Activated CD8-positive, alpha-beta memory T cell treated with anti-CD3 and anti-CD28 coated beads for 1 hour (primary cell): ENCODE measurements at places on chromosomes 7 and 10.

DNA sequence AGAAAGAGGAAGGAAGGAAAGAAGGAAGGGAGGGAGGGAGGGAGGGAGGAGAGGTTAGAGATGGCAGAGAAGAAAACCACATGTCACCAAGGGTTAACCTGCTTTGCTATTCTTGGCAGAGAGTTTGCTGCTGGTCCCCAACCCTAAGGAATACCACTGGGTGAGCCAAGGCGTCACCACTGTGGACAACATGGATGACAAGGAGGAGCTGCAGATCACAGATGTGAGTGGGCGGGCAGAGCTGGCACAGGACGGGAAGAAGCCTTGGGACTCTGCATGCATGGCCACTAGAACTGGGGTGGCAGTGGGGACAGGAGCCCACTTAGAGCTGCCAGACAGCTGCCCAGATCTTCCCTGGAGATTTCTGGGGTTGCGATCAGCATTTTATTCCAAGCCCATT, 17.2 kb upstream of the MYH16 start:
- no peak for DNase-seq

DNA sequence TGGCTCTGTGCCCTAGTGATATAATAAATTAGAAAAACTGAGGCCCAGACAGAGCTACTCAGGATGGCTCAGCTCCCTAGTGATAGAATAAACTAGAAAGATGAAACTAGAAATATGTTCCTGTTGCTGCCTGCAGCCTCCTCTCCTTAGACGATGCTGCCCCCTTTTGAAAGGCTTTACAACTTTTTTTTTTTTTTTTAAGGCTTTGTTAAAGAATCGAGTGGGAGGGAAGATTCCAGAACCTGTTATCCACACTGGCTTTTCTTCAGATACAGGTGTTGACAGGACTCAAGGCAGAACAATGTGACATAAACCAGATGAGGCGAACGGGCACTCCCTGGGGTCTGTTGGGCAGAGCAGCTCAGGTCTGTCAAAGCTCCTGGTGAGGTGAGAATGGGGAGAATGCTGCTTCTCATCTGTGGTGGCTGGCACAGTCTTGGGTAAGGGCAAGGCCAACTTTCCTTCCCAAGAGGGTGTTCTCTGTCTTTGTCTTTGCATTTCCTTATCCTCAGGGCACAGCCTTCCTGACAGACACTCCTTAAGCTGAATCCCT, 175.1 kb downstream of the COBL start:
- no peak for DNase-seq

GRCh38 chr10:80647173-80647833, 109.6 kb downstream of the SH2D4B start:
- DNase-seq: no peak

DNA sequence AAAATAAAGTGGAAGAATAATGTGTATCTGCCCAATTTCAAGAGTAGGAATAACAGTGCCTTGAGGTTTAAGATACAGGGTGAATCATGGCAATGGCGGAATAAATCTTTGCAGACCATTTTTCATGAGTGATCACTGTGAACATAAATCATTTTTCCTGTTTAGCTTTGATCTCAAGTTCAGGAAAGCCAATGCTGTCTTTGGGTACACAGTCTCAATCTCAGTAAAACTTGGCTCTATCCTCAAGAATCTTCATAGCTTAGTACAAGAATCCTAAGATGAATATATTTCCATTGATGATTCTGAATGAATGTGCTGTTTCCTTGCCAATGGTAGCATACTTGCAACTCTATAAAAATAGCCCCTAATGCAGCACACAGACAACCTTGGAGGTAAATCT, 6.8 kb downstream of the NAMPT start:
- DNase-seq: no peak

- DNase-seq: no peak
These were observed 381.4 kb downstream of the RPS24 start for GRCh38 chr10:78415111-78415510.

DNA sequence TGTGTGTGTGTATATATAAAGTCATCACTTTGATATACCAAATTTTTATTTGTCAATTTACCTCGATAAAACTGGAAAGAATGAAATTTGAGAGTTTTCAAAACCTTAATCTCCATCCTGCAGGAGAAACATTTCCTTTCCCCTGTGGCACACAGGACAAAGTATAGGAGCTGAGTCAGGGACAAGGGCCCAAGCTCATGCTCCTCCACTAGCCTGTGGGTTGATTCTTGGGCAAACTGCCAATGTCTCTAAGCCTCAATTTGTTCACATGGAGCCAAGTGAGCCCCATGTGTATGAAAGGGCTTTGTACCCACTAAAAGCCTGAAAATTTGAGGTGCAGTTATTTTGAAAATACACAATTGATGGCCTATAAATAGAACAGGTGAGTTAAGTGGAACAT, 60.3 kb upstream of the IL6 start:
- no peak for DNase-seq

- no peak for DNase-seq
These were observed 31.1 kb downstream of the SORBS1 start for GRCh38 chr10:95530029-95530428.

GRCh38 chr10:48835781-48836180, 103.9 kb downstream of the LRRC18 start:
- DNase-seq: no peak

DNA sequence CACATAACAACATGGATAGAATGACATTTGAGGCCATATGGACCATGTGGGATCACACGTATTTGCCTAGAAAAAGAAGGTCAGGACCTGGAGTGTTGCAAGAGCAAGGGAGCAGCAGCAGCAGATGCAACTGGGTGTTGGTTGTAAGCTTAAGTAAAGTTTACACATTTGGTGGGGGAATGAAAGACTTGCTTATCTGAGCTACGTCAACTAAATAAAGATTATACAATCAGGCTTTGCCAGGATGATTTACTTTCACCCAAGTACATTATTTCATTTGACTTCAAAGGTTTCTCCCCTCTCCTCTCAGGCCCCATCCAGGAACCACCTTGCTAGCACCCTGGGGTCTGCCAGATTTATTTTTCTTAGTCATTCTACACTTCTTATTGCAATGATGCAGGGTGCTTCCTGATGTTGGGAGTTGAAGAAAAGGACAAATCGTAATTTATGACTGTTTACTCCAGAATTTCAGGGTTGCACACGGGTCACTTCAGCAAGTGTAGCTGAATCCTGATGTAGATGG, 591.9 kb upstream of the IGFBP3 start:
- DNase-seq: no peak

GRCh38 chr10:131024259-131025131, 287.0 kb downstream of the TCERG1L start:
- DNase-seq: no peak
